Activated naive CD4-positive, alpha-beta T cell treated with anti-CD3 and anti-CD28 coated beads, Interleukin-2, amount 50 U/mL, for 72 hours (primary cell): ENCODE measurements at places on chromosomes 3 and 15.
A peak's percentile ranks its signal among the peaks of the same experiment; 100 is the strongest.

GRCh38 chr15:50028326-50028725 lies 90.7 kb downstream of the ATP8B4 start:
- DNase-seq: no peak

DNA sequence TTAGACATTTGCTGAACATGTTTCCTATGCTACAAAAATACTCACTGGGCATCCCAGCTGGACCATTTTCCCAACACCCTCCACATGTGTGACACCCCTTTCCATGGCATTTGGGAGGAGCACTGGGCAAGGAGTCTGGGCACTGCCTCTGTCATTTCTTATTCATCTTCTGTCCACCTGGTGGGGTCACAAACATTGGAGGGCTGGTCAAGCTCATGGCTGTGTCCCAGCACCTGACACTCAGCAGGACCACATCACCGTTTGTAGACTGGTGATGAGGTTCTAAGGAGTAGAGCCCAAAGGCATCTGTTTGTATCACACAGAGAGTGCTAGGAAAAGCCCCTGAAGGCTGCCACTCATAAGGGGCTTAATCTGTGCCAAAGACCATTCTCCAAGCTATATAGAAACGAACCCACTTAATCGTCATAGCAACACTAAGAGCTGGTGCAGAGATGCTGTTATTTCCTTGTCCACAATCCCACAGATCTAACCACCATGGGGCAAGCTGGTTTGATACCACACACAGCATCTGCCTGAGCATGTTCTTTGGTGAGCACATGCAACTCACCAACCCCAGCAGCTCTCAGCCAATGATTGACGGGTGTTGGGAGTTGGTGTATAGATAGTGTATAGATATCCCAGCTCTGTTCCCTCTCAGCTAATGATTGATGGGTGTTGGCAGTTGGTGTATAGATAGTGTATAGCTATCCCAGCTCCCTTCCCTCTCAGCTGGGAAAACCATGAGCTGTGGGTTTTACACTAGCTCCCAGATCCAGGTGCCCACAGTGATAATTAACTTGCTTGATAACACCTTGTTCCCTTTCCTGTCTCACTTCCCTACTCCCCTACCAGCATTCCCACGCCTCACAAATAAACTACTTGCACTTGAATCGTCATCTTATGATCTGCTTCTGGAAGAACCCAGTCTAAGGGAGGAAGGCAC lies 42.7 kb upstream of the ATP2B2 start:
- peak; percentile 7 for DNase-seq

DNA sequence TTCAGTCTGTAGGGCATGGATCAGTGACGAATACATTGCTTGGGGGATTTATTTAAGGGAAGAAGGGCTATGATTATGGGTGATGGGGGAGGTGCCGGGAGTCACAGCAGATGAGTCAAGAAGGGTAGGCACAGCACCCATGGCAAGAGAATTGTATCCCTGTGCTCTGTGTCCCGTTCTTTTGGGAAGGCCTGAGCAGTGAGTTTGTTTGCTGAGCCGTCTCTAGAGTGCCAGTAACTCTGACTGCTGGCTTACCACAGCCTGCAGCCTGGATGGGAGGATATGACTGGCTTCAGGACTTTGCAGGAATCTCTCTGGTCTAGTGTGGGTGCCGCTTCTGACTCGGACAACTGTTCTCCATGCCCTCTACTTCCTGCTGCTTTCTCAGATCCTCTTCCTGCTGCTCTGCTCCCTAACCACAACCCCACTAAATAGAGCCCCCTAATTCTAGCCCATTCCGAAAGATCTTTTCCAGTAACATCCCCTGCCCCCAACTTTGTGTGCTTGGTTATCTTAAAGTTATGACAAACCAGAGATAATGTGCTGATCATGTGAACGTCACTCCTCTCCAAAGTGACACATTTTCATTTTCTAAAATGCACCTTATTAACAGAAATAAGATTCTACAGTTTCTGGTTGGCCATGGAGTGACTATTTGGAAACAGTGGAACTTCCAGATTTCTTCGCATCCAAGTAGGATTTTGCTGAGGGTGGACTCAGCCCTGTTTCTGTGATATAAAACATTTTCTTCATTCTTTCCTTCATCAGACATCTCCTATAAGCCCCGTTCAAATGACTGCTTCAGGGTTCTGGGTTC lies 239.0 kb downstream of the SLCO3A1 start:
- no peak for DNase-seq

DNA sequence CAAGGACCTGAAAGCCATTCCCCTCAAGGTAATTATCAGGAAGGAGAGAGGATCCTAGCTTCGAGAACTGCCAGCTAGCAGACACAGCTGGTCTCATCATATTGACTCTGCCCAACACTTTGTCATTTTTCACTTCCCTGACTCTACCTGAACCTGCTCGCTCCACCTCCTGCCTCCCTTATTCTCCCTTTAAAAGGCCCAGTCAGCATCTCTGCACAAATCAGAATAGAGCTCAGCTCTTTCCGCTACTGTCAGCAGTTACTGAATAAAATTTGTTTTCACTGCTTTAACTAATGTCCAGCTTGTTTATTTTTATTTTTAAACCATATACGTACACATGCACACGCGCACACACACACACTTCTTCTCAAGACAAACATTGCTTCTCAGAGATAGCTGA lies 57.2 kb upstream of the MCF2L2 start:
- no peak for DNase-seq

DNA sequence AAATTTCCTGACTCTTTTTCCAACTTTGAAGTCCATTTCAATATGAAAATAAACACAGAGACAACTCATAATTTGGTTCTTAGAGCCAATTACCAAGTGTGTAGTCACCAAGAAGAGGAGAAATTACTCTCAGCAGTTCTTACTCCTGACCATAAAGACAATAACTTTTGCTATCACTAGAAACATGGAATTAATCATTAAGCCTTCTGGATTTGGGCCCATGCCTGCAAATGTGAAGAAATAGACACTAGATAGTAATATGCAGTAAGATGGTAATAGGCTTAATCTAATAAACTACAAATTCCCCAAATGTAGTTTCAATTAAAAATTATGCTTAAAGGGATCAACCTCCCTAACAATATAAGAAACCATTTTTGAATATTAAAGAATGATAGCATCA lies 185.1 kb upstream of the AGTR1 start:
- no peak for DNase-seq

DNA sequence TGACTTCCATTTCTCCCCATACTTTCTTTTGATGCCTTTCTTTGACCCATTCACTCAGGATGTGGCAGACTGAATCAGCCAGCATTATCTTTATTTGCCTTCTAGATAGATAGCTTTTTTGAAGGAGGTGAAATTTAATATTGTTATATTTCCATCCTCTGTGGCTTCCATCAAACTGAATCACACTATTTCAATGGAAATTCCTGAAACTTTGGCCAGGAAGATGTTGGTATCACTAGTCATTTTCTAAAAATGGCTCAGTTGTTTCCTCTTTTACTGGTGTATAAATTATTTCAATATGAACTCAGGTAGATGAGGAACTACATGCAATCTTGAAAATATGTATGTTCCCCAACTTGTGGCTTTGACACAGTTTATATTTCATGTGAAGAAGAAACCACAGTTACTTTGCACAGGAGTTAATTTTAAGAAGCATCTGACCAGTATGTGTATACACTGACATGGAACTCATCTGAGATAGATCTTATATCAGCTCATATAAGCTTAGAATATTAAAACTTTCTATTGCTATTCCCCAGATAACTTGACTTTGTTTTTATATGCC lies 248.3 kb downstream of the CGGBP1 start:
- DNase-seq: no peak

DNA sequence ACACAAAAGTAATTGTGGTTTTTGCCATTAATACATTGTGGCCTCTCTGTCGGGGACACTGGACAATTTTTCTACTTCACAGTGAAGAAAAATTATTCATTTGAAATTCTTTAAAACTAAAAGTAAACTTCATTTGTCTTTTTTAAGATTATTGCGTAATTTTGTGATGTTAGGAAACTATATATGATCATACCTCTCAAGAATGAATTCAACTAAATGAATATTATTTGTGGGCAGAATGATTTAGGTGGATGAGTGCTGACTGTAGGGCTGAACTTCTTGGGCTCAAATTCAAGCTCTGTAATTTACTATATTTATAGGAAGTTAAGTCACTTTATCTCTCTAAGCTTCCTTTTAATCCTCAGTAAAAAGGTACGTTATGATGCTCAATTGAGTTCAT lies 441.2 kb downstream of the ROBO1 start:
- no peak for DNase-seq

DNA sequence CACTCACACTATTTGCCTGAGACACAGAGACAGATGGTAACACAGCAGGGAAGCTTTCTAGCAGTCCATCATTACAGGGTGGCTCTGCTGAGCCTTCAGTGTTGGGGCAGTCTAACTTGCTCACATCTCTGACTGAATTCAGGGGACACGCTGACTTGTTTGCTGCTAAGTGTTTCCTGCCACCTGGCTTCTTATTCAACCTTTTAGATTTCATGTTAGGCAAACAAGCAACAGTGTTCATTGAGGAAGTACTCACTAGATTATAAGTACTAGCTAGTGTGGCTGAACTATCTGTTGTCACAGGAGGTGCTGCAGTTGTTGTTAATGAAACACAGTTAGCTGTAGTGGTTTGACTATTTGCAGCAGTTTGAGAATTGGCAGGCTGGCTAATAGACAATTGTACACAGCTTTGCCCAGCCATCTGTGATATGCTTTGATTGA lies 37.3 kb downstream of the USF3 start:
- DNase-seq: no peak

DNA sequence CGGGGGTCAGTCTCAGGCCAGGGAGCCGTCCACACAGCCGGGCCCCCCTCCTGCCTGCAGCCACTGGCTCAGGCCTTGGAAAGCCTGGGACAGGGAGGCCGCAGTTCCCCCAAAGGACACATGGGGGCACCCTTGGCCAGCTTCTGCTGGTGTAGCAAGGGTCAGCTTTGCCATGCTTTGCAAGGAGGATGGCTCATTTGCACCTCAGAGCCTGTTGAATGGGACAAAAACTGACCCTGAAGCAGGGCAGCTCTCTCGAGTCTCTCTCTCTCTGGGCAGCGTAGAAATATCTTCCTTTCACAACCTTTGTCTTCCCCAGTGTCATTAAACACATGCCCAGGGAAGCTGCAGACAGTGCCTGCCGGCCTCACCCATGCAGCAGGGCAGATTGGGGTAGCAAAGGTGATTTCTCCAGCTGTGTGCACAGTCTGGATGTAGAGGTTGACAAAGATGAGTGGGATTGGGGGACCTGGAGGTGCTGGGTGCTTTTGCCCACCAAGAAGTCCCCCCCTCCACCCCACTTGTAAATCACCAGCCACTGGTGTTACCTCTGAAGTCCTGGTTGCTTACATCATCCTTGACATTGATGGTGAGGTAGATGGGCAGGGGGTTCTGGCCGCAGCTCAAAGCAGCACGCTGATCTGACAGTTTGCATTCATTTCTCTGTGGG lies 17.4 kb upstream of the EHD4 start:
- peak; percentile 78 for DNase-seq

DNA sequence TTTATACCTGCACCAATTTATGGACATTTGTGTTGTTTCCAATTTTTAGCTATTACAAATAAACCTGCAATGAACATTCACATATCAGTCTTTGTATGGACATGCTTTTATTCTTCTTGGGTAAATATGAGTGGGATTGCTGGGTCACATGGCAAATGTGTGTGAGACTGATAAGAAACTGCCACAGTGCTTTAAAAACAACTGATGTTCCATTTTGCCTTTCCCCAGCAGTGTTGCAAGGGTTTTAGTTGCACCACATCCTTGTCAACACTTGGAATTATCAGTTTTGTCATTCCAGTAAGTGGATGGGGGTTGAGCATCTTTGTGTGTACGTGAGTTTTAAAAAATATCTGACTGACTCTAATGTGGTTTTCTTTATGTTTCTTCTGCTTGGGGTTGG lies 191.2 kb downstream of the PLCL2 start:
- DNase-seq: no peak

- DNase-seq: no peak
Measured at GRCh38 chr3:115549071-115549470, 74.2 kb upstream of the GAP43 start.

DNA sequence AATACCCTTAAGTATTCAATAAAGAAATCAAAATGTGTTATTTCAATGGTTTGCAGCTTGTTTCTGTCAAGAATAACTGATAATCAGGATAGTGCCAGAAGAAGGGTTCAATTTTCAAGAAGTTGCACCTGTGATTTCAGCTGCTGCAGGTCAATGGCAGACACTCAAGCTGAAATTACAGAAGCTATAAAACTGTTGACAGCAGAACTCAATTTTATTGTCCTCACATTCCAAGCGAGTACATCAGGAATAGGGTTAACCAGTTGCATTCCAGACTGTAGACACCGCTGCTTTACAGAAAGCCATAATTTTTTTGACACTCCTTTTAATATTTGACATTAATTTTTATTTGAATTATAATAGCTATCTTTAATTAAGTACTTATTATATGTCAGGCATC lies 364.1 kb downstream of the CGGBP1 start:
- DNase-seq: no peak

DNA sequence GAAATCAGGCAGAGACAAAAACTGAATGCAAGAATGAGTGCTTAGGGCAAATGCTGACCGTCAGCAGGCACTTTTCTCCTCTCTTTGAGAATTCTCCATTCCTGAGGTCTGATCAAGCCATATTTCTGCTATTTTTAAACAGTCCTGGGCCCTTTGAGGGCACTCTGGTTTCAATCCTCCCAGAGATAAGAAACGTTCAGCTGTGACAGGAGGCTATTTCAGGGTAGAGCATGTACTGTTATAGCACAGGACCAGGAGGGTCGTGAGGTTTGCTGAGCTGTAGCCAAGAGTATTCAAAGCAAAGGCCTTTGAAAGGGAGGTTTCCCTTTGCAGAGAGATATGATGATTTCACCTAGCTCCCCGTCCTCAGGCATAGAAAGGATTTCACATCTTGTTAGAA lies 39.6 kb upstream of the PDZRN3 start:
- no peak for DNase-seq

DNA sequence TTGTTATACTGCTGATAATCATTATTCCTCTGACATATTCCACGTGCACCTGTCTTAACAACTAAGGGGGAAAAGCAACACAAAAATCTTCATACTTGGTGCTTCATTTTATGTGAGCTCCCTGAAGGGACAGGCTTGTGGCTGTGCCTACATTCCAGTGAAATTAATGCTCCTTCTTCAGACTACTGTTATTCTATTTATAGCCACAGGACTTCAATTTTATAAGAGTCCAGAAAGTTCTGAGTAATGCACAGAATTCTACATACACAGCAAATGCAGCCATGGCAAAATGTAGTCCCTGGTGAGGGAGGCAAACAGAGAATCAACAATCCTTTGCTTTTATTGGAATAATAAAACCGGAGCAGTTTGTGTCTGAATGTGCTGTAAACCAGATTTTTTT lies 417.1 kb downstream of the RBMS3 start:
- no peak for DNase-seq

DNA sequence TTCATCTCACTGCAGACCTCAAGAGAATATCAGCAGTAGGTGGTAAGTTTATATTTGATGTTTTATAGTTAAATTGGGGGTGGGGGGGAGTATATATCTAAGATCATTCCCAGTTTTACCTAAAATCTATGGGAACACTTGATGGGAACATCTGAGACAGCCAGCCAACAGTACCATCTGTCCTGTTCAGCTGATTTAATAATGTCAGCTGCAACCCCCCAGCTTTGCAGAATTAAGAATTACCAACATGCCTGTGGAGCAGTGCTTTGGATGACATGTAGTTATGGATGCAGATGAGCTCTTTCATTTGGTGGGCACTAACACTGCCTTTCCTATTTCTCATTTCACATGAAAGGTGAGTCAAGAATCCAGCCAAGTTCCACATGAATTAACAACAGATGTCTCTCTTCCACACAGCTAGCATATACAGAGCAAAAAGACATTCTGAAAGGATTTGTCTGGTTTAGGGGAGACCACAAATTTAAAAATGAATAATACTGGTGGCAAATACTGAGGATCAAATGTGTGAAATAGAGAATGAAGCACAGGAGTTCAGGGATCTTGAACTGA lies 76.2 kb downstream of the SETD5 start:
- no peak for DNase-seq
